HS-27A (cell line): ENCODE measurements at places on chromosomes 12 and 14.

DNA sequence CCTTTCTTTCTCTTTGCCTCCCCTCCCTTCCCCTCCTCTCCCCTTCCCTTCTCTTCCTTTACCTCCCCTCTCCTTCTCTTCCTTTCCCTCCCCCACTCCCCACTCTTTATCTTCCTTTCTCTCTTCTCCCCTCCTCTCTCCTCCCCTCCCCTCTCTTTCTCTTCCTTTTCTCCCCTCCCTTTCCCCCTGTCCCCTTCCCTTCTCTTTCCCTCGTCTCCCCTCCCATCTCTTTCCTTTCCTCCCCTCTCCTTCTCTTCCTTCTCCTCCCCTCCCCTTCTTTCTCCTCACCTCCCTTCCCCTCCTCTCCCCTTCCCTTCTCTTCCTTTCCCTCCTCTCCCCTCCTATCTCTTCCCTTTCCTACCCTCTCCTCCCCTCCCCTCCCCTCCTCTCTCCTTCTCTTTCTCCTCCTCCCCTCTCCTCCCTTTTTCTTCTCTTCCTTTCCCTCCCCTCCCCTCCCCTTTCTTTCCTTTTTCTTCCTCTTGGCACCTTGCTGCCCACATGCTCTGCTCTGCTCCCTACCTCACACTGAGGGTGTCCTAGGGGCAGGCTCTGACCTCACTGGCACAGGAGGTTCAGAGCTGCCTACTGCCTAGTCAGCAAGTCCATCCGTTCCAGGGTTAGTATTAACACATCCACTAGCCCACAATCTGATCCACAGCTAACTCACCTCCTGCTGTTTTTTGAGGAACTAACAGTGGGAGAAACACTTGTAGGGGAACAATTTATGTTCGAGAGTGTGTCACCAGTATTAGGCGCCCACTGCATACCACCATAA lies 101.0 kb downstream of the NUAK1 start:
- DNase-seq = no peak

GRCh38 chr12:4037747-4038312 lies 164.6 kb upstream of the PARP11 start:
- peak; percentile 17 for DNase-seq

- DNase-seq = no peak
These were observed 8.6 kb upstream of the USP15 start for GRCh38 chr12:62251609-62251958.

DNA sequence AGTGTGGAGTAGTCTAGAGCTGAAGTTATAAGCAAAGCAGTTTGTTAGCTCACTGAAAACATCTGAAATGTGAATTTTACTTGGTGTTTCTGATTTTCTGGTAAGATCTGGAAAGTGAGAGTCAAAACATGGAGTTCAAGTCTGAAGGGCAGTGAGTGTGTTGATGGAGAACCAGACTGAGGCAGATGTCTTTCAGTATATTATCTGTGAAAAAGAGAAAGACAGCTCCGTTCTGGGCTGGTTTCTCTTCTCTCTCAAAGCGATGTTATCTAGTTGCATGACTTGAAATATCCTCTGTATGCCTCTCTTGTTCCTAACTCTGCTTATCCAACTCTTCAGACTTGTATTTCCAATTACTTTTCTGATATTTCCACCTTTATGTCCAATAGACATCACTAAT lies 381.9 kb upstream of the RGS6 start:
- DNase-seq = no peak

GRCh38 chr14:98186140-98186539 lies 1085.9 kb downstream of the BCL11B start:
- no peak for DNase-seq

DNA sequence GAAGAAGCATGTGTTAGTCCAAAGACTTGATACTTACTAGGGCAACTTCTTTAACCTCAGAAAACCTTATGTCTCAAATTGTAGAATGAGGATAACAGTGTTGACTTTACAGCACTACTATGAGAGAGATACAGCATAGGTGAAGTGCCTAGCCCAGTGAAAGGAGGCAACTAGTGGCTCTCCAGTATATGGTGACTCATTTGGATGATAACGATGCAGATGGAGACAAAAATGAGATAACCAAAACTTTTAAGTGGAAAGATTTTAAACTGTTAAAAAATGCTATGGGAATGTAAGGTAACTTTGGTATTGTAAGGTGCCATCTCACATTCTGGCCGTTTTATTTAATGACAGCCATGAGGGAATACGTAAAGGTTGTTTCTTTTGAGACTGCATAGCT lies 2.7 kb downstream of the PHC1 start:
- no peak for DNase-seq

DNA sequence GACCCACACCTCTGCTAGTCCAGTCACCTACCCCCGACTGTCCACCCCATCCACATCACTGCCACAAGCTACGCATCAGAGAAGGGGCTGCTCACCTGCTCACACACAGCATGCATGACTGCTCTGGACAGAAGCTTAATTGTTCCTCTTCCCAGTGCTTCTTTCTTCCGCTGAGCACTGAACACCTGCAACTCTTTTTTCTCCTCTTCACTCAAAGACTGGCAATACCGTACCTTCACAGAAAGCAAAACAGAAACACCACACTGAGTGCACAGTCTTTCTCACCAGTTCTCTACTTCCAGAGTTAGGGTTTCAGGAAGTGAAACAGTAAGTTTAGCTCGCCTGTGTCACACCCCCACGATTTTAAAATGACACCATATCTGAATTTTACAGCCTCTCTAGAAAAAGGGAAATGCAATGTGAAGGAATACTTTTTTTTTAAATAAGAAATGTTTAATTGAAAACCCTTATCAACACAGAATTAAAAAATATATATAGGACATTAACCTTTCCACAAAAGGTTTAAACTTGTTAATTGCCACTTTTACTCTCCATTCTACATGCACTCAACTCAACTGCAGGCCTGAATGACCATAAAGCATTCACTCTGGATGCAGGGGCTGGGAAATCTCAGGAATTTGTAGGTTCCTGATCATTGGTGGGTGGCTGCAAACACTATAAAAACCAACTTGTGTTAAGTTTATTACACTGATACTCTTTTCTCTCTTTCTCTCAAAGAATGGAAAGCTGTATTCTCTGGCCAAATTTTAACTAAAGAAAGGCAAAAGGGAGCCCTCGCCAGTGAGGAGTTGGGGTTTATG lies 120.0 kb downstream of the PRICKLE1 start:
- DNase-seq = no peak

GRCh38 chr12:106704081-106704480 lies 70.4 kb upstream of the RIC8B start:
- no peak for DNase-seq

DNA sequence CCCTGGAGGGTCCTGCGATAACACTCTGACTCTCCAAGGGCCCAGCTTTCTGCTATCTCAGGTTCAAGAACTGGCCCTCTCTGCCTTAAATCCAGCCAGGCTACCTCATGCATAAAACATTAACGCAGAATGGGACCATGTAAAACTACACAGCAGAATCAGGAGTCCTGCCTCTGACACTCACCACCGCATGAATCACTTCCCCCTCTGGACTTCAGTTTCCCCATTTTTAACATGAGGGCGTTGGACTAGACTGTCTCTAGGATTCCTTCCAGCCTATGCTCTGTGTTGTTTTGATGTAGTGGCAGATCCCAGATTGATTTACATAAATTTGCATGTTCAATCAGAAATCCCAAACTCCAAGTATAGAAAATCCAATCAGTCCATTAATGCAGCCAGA lies 3.3 kb downstream of the NCKAP5L start:
- DNase-seq = no peak

GRCh38 chr12:52059582-52060497 lies 8.6 kb downstream of the NR4A1 start:
- no peak for DNase-seq

GRCh38 chr12:5184186-5184585 lies 140.5 kb downstream of the KCNA5 start:
- no peak for DNase-seq

- no peak for DNase-seq
These were observed 28.8 kb upstream of the APPL2 start for GRCh38 chr12:105264771-105265170.

DNA sequence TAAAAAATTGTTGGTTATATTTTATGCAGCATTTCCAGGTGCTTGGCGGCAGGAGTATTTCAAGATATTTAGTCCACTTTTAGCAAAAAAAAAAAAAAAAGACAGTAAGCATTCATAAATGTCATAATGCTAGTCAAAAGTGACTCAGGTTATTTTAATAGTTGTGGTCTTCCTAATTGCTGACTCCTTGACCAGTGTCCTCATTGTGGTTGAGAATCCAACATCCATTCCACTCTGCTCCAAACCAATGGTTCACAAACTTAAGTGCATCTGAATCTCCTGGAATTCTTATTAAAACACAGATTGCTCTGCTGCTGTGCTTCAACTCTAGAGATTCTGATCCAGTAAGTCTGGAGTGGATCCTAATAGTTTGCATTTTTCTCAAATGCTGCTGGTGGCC lies 71.4 kb downstream of the AKAP6 start:
- DNase-seq = no peak

GRCh38 chr12:128969480-128970055 lies 116.3 kb downstream of the GLT1D1 start:
- no peak for DNase-seq

DNA sequence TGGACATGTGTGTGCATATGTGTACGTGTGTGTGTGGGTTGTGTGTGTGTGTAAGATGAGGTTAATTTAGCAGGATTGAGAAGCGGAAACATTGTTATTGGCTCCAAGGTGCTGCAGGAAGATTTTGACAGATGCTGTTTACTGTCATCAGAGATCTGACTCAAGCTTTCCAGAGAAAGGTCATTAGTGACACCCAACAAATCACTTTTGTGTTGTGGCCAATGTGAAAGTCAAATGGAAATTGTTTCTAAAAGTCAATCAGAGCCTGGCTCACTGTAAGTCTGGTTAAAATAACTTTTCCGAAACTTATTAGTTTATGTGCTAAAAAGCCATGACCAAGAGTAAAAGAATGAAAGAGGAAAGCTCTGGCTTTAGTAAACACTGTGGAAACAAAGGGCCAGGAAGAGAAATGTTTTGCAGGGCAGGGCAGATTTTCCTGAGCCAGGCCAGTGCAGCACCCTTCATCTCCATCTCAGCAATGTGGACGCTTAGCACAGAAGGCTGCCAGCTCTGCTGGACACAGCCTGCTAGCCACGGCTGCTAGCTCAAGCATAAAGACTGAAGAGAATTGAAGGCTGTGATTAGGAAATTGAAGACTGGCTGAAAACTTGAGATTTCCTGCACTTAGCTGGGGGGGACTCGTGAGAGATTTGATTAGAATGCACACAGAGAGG lies 235.8 kb downstream of the NEDD1 start:
- no peak for DNase-seq

DNA sequence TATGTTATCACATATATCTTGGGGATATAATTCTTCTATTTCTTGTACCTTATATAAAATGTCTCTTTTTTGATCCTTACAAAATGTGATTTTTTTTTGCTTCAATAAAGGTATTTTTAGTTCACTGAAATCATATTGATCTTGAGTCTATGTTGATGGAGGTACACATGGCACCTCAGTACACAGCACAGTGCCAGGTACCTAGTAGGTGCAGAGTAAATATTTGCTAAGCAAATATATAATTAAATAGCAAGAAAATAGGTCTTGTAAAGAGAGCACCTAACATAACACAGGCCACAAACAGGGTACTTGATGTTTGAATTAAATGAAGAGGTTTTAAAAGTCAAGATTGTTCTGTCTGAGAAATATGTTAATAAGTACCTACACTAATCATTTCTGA lies 69.7 kb downstream of the CIT start:
- no peak for DNase-seq

- DNase-seq = no peak
These were observed 218.7 kb upstream of the TBX3 start for GRCh38 chr12:114902665-114903064.

DNA sequence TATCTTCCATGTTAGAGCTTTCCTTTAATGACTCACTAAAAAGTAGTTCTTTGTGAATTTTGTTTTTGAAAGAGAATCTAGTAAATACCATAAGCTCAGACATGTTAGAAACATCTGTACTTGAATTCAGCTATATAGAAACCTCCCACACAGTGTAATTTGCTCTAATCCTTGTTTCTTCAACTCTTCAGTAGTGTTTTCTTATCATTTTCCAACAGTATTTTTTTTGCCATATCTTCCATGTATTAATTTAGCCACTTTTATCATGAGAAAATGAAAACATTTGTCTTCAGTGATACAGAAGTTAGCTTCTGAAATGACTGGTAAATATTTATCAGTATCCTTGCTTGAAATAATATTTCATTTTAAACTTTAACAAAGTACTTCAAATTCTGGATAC lies 73.6 kb downstream of the ARID2 start:
- no peak for DNase-seq

DNA sequence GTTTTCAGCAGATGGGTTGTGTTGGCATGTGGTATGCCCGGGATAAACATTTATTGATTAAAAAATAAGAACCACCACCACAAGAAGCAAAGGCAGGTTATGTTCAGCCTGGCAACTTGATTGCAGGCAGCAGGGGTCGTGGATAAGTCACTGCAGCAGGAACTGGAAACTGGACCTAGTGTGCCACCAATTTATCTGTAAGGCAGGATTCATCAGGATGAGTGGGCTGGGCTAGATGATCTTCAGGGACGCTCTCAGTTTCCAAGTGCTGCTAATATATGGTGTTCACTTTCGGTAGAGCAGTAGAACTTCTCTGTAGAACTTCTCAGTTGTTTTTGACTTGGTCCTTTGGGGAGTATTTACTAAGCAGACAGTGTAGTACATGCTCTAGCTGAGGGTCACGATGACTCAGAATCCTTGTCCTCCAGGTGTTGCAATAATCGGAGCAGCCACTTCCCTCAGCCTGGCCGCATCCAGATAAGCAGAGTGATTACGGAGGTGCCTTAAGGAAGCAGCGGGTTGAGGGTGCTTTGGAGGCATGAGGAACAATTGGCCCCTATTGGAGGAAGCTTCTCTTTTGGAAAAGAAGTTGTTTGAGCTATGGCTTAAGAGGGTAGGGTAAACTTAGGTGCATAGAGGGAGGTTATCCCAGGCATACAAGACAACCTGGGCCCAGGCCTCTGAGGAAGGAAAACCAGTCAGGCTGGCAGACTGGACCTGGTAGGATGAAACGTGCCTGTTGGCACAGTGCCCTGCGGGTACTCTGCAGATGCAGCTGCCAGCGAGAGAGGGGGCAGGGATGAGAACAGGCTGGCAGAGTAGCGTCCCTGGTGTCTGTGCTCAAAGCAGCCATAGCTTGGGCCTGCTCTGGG lies 104.0 kb downstream of the GPR135 start:
- DNase-seq = no peak

- peak; percentile 58 for DNase-seq
These were observed 71.1 kb downstream of the PTCSC3 start for GRCh38 chr14:36105401-36105800.

GRCh38 chr12:50566066-50566465 lies 61.3 kb downstream of the DIP2B start:
- DNase-seq = no peak

- no peak for DNase-seq
These were observed 76.6 kb downstream of the LRP6 start for GRCh38 chr12:12190087-12190809.

GRCh38 chr12:66144791-66145754 lies 14.5 kb upstream of the LLPH start:
- DNase-seq = peak; percentile 50

GRCh38 chr12:84804691-84805473 lies 107.7 kb downstream of the SLC6A15 start:
- DNase-seq = no peak

- no peak for DNase-seq
These were observed 42.8 kb downstream of the PITPNM2 start for GRCh38 chr12:123107926-123108681.

- DNase-seq = no peak
These were observed 3.5 kb upstream of the HOXC6 start for GRCh38 chr12:54024581-54025305.
